ENCODE measurements at places on chromosomes 12 and 14.

- DNase-seq = no peak
Measured at GRCh38 chr12:98179151-98179550, 336.2 kb upstream of the TMPO start.

- DNase-seq = no peak
Measured at GRCh38 chr12:43282106-43282505, 269.9 kb downstream of the ADAMTS20 start.

GRCh38 chr14:77036484-77037214 lies 8.1 kb upstream of the IRF2BPL start:
- no peak for DNase-seq

GRCh38 chr12:131928080-131928710 lies 881 bp upstream of the PUS1 start:
- no peak for DNase-seq

DNA sequence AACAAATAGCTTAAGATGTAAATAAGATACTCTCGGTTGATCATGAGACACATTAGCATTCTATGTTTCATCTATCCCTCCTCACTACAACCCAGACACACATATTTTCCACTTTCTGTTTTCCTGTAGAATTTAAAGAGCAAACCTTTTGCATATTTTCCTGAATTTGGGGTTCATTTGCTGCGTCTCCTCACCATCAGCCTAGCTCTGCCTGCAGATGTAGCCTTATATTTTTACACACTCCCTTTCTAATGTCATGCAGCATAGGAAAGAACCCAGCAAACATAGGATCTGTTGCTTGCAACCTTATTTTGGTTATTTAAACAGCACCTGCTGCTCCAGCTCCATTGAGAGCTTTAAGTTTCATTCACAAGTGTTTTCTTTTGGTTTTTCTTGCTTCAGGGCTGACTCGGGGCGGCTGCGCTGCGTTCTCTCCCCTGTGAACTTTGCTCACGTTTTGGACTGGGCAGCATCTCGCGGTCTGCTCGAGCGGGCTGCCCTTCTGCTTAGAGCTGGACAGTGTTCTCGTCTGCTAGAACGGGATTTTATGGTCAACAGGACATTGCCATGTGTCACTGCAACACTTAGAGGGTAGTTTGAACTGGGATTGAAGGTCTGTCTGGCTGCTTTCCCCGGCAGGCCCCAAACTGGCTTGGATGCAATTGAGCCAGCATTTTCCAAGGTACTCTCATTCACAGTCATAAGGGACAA lies 57.8 kb upstream of the VRK1 start:
- DNase-seq = no peak

GRCh38 chr12:5988659-5989116 lies 43.6 kb upstream of the ANO2 start:
- peak; percentile 37 for DNase-seq
